GM18507 (cell line): ENCODE measurements at places on chromosomes 3 and 15.

GRCh38 chr15:77975332-77976094, 102.0 kb downstream of the TBC1D2B start:
- DNase-seq: no peak

- no peak for DNase-seq
Observed at GRCh38 chr3:140166861-140167599, 232.0 kb downstream of the CLSTN2 start.

DNA sequence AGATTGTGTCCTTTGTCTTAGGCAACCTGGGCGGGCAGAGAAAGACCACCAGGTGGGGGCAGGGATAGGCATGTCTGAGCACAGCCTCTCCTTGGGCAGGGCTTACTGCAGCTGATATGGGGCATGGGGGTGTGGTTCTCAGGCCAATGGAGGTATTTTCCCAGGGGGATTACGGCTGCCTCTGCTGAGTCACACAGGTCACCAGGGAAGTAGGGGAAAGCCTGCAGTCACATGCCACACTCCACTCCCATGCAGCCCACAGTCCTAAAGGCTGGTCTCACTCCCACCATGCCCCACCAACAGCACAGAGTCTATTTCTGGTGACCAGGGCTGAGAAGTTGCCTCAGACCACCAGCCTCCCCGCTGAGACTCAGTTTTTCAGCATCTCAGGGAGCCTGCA, 466.4 kb downstream of the DIPK2A start:
- DNase-seq: no peak

GRCh38 chr15:96333131-96334016, 2.9 kb downstream of the NR2F2 start:
- DNase-seq: no peak

DNA sequence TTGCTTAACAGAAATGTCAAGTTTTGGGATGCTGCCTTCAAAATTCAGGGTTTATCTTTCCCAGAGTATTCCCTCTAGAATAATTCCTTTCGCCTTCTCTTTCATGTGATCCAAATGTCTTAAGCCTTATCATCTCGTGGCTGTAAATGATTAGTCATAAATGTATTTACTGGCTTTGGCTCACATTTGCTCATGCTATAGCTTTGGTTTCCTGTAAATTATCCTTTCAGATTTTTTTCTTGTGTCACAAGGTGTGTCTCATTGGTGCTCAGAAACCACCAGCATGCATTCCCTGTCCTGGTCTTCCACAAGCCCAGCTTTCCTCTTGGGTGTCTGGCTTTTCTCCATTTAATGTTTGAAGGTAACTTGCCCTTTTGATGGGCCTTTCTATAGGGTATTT, 692.7 kb upstream of the ALCAM start:
- DNase-seq: no peak

- no peak for DNase-seq
Observed at GRCh38 chr15:25177955-25178801, 223.4 kb downstream of the SNRPN start.

DNA sequence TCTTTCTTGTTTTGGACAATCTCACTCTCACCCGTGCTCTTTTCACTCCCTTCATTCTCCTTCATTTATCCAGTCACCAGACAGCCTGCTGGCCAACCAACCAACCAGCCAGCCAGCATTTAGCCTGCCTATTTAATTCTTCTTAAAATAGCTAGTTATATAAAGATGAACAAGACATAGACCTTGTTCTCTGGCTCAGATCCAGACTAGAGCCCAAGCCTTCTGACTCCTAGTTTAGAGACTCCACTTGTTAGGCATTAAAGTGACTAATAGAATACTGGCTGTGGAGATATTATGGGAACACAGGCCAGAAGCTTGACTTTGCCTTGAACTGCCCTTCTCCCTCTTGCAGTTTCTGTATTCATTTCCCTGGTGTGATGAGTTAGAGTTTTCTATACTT, 215.3 kb upstream of the THRB start:
- no peak for DNase-seq

GRCh38 chr3:187744169-187745151, 808 bp downstream of the BCL6 start:
- DNase-seq: no peak

GRCh38 chr15:47066392-47066791, 650.9 kb upstream of the SEMA6D start:
- DNase-seq: no peak

DNA sequence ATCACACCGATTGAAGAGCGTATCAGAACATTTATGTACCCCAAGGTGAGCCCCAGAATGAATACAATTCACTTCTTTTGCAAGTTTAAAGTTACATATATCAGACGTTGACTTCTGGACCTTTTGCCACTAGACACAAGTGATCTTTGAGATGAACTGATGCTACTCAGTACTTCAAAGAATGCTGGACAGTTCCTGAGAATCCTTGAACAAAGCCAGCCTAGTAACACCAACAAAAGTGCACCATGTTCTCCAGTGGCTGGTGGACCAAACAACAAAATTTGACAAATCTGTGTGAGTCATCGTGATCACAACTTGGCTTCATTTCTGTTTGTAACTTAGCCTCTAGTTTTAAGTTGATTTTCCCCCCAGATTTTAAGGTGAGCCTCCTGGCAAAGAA, 355.7 kb downstream of the SOX2 start:
- no peak for DNase-seq
